H54 (cell line): ENCODE measurements at places on chromosomes 12 and 14.

GRCh38 chr14:89085231-89085731, 260.8 kb downstream of the TTC8 start:
- no peak for DNase-seq

GRCh38 chr14:75514673-75515628, 7.3 kb upstream of the BATF start:
- no peak for DNase-seq

GRCh38 chr12:118220702-118221101, 84.8 kb downstream of the PEBP1 start:
- DNase-seq: no peak

DNA sequence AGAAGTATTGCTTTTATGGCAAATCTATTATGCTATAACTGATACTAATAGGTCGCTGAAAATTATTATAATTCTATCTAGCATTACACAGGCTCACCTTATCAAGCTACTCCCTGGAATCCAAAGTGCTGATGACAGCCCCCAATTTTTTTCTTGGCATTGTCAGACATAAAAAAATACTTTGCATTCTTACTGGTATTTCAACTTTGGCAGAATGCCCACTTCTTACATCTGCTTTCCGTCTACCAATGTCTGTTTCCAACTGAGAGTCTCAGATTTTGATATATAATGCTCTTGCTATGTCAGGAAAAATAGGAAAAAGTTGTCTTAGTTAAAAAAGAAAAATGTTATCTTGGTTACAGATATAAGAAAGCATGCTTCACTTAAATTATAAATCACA, 615.4 kb downstream of the C12orf50 start:
- no peak for DNase-seq

DNA sequence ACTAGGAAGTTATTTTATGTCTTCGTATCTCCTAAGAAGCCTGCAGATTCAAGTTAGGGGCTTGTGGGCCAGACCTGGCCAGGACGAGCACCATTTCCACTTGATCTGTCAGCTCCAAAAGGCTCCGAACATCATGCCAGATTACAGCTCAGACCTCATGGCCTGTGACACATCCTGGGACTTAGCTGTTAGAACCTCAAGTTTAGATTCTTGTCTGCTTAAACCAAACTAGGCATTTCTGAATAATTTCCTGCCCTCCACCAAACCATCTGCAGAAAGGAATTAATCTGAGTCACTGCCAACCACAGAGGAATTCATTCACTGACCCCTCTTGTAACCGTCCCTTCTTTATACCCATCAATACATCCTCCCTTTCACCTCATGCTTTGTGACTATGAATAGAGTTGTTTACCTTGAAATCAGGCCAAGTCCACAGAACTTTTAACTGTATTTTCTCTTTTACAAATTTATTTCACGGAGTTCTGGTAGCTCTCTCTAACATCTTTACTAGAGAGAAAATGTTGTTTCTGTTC, 120.3 kb downstream of the FBXL14 start:
- DNase-seq: peak; percentile 49

GRCh38 chr12:57875753-57876547, 29.4 kb upstream of the CTDSP2 start:
- no peak for DNase-seq

DNA sequence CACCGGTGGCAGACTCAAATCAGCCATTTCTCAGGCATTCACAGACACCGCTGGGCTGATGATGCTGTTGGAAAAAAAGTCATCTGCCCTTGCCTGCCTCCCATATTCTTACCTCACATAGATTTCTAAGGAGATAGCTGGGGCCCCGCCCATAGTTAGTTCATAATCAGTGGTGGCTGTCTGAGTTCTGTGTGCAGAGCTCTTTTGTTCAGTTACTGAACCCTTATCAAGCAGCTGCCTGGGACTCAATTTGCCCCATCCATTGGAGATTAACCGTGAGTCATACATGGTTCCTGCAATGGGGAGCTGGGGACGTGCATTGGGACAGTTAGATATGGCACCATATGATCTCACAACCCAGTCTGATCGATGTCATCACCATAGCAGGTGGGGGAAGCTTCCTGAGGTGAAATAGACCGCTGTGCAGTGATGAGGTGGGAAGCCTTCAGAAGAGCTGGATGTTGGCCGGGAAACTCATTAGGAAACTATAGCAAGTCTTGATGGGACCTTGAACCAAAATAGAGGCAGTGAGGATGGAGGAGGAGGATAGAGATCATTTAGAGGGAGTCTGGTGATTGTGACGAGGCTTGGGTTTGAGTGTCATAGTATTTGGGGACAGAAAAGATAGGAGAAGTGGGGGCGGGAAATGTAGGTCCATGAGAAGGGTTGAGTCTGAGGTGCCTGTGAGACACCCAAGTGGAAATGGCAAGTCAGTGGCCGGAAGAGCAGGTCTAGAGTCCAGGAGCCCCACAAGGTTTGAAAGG, 147.8 kb downstream of the GCH1 start:
- DNase-seq: no peak

DNA sequence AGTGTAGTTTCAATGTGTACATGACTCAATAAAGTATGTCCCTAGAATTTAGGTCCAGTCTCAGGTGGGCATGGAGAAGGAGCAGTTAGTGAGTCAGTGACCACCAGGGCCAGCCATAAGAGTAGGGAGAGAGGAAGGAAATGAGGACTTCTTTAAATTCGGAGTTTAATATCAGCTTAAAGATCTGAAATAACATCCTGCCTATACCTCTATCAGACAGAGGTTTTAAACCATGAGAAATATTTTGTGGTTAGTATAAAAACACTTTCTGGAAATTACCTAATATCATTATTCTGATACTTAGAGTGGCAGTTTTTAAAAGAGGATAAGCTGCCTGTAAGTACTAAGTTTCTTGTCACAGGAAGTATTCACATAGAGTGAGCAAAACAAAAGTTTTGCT, 61.7 kb upstream of the ST8SIA1 start:
- no peak for DNase-seq

DNA sequence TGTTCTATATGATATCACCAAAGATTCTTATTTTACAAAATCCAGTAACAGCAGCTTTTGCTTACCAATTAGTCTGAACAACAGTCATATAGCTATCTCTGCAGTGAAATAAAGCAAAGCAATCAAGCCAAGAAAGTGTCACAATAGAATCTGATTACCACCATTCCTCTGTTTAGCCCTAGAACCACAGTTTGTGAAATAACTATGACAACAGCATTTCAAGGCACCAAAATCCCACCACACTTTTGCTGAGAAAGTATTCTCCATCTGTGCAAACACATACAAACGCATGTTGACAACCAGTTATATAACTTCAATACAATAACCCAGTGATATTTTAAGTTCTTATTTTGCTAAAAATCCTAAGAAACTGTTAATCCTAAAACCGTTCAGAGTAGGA, 7.4 kb downstream of the PPP1R13B start:
- no peak for DNase-seq

DNA sequence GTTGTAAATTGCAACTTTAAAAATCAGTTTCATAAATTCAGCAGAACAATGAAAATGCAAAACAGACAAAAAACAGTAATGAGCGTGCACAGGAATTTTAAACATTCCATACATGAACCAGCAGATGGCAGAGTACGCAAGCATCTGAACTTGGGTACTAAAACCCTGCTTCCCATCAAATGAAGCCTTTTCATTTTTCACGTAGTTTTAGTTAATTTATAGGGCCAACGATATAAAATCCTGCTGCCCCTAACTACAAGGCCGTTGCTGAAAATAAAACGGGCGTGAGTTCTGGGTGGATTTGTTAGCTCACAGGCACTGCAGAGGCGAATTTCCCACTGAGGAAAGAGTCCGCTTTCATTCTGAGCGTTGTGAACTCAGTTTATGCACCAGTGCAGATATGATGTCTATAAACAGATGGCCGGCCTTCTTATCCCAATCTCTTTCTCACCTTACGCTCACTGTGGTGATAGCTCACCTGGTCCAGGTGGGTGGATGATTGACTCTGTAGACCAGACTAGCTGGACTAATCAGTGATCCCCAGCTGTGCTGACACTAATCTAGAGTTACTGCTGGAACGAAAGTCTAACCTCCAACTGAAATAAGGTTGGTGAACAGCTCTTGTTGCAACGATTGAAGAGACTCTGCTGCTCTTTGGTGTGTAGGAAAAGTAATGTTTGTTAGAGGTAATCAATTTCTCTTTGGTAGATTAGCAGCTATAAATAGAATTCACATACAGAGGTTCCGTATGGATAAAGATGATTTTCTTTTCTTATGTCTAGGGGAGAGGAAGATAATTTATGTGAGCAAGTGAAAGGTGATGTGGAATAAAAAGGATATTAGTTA, 89.2 kb downstream of the PDZRN4 start:
- no peak for DNase-seq
